ENCODE measurements at places on chromosomes 6 and 20.
A peak's percentile ranks its signal among the peaks of the same experiment; 100 is the strongest.

- DNase-seq, result no peak
These were observed 10.3 kb upstream of the ERVFRD-1 start for GRCh38 chr6:11121851-11122250.

DNA sequence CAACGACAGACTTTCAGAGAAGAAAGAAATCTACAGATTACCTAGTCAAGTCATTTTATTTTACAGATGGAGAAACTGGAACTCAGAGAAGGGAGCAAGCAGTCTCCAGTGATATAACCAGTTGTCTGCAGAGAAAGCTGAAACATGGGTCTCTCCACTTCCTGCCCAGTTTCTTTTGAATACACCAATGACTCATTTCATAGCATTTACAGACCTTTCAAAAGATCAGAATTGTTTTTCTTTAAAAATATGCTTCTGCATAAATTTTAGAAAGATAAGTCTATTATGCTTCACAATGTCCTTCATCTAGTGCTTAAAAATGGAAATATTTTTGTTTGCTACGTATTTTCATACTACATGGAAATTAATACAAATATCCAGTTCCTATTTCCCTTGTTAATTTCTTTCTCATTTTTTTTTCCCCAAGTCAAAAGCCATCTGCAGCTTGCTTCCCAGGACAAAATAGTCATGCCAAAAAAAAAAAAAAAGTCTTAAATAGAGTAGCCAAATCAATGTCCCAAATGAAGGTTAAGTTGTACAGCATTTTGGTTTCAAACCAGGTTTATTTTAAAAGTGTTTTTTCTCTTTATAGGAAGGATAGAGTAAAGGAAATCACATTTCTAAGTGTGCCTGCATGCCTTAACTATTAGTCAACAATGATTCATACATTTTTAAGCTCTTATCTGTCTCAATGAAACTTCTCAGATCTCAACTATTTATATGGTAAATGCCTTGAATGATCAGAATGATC is 36.9 kb downstream of the ARHGAP18 start:
- no peak for DNase-seq

DNA sequence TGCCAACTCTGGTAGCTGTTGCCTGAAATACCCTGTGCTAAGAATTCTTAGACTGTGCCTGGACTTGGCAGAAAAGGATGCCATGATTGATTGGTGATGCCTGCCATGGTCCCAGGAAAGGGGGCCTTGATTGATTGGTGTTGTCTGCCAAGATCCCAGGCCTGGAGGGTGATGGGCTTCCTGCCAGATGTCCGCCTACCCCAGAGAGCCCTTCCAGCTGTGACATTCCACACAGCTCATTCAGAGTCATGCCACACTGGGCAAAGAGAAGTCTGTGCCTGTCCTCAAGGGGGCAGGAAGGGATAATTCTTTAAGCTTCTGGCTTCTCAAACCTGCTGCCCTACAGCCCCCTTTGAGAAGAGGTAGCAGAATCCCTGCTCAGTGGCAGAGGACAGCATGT is 24.6 kb downstream of the RIMS4 start:
- no peak for DNase-seq

DNA sequence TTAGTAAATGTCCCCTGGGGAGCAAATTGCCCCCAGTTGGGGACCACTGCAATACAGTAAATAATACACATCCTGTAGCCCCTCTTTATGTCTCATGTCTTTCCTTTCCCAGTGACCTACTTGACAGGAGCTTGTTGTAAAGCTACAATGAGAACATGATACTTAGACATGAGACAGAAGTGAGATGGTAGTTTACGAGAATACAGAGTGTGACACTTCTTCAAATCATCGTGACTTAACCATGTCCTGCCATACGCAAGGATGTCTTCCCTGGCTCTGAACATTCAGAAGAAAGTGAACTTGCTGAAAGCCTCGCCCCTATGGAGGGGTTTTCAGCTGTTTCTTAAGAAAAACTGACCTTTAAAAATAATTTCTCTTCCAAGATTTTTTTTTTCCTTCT is 101.0 kb upstream of the SPACA1 start:
- DNase-seq, result no peak

DNA sequence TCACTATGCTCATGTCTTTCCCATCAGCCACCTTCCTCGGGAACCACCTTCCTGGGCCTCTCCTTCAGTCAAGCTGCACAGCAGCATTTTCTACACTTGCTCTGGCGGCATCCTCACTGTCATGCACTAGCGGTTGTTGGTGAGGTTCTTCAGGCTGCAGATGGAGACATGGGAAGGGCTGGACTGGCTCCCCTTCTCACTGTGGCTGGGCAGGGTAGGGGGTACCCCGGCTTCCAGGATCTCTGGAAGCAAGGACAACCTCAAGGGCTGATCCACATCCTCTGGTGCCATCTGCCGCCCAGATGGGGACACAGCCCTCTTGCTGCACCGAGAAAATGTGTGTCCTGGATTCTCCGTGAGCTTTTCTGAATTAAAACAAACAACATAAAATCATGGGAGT is 180.1 kb upstream of the RNF24 start:
- no peak for DNase-seq

GRCh38 chr6:21953831-21954801 is 342.7 kb downstream of the PRL start:
- DNase-seq, result no peak

- DNase-seq, result no peak
These were observed 18.5 kb downstream of the GGTLC1 start for GRCh38 chr20:23970049-23970448.

DNA sequence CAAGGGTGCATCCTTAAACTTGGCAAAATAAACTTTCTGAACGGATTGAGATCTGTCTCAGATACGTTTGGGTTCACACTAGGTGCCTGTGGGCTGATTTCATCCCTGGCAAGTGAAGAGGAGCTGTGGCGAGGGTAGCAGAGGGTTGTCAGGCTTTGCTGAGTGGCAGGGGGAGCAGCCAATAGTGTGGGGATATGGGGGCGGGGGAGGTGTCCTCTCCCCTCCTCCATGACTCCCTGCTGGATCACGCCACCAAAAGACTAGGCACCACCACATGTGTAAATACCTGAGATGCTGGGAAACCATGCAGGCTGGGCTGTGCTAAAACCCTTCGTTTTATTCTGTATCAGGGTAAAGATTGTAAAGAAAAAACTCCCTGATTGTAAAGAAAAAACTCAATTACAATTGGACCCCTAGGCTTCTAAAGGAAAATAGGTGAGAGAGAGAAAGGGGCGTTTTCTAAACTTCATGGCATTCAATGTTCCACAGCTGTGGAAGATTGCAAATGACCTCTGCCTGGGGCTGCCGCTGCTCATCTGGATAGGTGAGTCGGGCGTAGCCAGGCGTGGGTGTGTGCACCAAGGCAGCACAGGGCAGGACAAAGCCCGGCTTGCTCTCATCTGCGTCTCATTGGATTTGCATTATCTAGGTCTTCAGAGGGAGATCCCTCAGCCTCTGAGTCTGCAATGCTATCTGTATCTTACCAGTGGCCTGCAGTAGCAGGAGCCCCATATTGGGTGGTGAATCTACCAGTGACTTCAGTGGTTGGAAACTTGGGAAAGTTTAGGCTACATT is 26.9 kb upstream of the ADTRP start:
- no peak for DNase-seq

GRCh38 chr20:49590163-49591017 is 22.5 kb upstream of the PTGIS start:
- no peak for DNase-seq

GRCh38 chr6:135145063-135145800 is 35.9 kb upstream of the MYB start:
- no peak for DNase-seq

DNA sequence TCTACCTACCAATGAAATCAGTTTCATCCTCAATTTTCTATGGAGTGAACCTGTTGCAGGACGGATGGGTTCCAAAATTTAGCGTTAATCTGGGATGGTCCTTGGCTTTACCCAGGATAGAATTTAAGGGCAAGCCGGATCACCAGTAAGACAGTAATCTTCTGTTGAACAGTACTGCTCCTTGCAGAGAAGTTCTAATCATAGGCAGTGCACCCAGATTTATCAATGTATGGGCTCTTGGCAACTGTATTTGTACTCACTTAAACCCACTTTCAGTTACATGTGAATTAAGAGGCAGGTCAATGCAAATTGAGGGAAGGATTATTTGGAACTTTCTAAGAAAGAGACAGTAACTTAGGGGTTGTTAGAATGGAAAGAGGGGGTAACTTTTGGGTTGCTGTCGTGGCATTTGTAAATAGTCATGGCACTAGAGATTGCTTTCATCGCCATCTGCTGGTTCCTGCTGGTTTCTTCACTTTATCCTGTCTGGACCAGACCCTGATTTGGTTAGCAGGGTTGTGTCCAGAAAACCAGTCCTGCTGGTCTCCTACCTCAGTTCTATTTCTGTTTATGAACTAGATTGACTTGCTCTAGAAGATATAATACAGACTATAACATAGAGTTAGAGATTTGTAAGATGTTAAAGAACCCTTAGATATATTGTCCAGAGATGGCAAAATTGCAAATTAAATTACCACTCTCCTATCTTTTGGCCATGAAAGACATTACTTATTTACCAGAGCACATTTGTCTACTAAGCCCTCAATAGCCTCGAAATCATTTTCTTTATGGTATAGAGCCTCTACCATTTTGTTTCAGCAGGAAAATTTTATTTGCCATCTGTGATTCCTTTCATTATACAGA is 646.3 kb downstream of the UTRN start:
- no peak for DNase-seq

DNA sequence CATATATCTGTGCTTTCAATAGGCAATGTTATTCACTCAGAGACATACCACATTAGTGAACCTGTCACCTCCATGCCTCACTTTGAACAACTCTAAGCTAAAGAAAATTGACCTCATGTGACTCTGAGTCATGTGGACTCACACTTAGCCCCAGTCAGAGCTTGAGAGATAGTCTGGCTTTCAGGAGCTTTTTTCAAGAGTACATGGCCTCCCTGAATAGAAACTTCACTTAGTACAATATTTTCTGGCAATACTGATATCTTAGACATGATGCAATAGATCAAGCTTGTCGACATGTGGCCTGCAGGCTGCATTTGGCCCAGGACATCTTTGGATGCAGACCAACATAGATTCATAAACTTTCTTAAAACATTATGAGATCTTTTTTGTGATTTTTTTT is 8.5 kb downstream of the SPTLC3 start:
- no peak for DNase-seq

DNA sequence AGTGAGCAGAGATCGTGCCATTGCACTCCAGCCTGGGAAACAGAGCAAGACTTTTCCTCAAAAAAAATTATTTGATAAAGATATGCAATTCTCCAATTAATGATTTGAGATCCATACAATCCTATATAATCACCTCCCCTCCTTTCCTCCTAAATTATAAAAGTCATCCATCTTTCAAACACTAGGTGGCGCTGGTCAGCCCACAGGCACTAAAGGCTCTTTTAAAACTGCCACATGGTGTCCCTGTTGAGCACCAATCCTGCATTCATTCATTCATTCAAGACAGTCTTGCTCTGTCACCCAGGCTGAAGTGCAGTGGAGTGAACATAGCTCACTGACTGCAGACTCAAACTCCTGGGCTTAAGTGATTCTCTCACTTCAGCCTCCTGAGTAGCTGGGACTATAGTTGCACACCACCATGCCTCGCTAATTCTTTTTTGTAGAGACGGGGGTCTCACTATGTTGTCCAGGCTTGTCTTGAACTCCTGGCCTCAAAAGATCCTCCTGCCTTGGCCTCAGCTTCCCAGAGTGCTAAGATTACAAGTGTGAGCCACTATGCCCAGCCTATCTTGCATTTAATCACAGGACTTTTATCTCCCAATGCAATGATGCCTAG is 58.7 kb upstream of the SLC2A12 start:
- no peak for DNase-seq

- no peak for DNase-seq
These were observed 9.9 kb downstream of the STX16 start for GRCh38 chr20:58660855-58661597.

GRCh38 chr6:52426667-52427066 is 6.5 kb downstream of the EFHC1 start:
- DNase-seq, result no peak

DNA sequence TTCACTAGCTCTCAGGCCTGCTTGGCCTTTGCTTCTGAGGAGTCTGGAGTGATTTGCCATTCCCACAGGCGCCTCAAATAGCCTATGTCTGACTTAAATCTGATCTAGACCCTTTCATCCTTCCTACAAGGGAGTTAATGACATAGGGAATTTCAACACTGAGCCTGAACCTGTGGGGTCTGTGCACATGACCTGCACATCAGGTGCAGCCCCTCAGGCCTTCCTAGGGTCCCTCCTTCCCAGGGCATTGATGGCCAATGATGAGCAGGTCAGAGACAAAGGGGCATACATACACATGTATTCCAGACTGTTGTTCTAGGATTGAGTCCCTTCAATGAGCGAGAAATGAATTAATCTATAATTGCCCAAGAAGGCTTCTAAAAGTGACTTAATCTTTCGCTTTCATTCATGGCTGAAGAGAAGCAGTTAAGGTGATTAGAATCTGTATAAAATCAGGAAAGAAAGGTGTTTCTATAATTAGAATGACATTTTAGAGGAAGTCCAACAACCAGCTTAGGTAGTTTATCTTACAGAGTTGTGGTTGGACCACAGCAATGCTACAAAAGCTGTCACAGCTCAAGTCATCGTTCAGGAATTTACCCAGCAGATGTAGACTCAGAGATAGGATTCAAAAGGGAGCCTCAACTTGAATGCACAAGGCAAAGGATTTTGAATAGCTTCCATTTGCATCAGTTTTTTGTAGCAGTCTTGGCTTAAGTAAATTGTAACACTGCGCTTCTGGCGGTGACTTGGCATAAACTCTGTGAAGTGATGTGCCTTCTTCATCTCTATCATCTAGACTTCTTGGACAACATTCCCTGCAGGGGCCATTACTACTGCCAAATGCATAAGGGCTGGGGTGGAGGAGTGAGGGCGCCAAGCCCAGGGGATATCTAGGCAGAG is 27.0 kb upstream of the TBC1D7 start:
- DNase-seq, result no peak

GRCh38 chr6:158643836-158644230 is 710 bp downstream of the DYNLT1 start:
- no peak for DNase-seq

DNA sequence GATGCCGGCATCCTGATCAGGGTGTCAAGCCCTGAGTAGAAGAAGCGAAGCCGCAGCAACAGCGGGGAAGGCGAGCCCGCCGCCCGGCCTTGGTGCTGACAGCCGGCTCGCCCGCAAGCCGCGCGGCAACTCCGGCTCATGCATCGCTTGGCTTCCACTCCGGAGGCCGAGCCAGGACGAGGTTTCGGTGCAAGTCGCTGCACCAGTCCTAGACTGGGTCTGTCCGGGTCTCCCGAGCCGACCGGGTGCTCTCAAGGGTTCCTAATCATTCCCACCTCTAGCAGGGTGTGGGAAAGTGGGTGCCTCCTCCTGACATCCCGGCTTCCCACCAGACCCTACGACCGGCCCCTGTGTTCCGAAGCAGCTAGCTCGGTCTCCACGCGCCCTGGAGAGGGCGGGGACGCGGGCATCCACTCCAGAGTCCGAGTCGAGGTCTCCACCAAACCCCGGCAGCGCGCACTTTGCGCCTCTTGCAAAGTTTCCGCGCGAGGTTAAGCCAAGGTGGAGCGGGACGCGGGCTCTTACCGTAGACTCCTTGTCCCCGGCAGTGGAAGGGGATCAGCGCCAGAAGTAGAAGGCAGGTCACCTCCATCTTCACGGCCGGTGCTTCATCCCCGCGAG is 1.4 kb downstream of the MDGA1 start:
- DNase-seq, result peak; percentile 21

All from central memory CD8-positive, alpha-beta T cell (primary cell).